Activated CD4-positive, alpha-beta T cell treated with anti-CD3 and anti-CD28 coated beads for 24 hours (primary cell): ENCODE measurements at places on chromosomes 2 and 18.

DNA sequence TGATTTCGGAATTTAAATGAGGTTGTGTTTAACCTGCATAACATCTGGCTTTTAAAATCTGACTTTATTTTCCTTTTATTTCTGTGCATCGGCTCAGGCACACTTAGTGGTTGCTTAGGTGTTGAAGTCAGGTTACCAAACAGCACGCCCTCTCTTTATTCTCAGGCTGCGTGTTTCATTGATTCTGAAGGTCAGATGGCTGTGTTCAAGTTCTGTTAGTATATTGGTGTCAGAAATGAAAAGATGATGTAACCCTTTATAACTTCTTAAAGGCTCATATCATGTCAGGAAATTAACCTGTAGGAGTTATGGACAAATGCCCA is 246.5 kb downstream of the LDLRAD4 start:
- DNase-seq = no peak

GRCh38 chr2:215793747-215794595 is 219.4 kb downstream of the MREG start:
- peak; percentile 9 for DNase-seq

DNA sequence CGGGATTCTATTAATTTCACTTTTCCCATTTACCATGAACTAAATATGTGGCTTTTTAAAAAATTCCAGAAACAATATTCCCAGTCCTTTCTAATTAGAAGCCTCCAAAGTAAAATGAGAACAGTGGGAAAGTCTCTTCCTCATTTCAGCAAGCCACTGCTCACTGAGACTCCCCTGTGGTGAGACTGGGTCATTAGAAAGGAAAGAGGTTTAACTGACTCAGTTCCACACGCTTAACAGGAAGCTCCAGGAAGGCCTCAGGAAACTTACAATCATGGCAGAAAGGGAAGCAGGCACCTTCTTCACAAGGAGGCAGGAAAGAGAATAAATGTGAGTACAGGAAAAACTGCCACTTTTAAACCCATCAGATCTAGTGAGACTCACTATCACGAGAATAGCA is 258.9 kb upstream of the CHAC2 start:
- no peak for DNase-seq

GRCh38 chr2:30641765-30642345 is 165.4 kb downstream of the CAPN13 start:
- DNase-seq = no peak

- DNase-seq = no peak
Observed at GRCh38 chr2:102235491-102235890, 48.7 kb downstream of the IL1RL2 start.

- DNase-seq = no peak
Observed at GRCh38 chr2:99637159-99637697, 147.4 kb upstream of the REV1 start.

- DNase-seq = no peak
Observed at GRCh38 chr2:27730261-27730662, 41.3 kb upstream of the MRPL33 start.

DNA sequence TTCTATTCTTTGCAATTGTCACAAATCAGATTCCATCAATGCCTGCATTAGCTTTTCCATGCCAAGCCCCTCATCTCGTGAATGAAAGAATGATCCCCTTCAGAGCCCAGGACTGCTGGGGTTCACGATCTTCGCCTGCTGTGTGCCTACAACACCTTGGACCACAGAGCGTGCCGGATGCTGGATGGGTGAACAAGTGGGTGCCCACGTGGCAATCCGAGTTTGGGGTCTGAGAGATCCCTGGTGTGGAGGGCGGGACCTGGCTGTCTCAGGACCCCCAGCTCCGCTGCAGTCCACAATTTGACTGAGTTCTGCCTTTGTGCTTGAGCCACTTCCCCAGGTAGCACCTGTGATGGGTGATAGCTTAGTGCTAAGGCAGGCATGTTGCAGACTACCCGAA is 317.0 kb downstream of the GALR1 start:
- no peak for DNase-seq

- DNase-seq = no peak
Observed at GRCh38 chr18:51988277-51988676, 351.7 kb upstream of the DCC start.

DNA sequence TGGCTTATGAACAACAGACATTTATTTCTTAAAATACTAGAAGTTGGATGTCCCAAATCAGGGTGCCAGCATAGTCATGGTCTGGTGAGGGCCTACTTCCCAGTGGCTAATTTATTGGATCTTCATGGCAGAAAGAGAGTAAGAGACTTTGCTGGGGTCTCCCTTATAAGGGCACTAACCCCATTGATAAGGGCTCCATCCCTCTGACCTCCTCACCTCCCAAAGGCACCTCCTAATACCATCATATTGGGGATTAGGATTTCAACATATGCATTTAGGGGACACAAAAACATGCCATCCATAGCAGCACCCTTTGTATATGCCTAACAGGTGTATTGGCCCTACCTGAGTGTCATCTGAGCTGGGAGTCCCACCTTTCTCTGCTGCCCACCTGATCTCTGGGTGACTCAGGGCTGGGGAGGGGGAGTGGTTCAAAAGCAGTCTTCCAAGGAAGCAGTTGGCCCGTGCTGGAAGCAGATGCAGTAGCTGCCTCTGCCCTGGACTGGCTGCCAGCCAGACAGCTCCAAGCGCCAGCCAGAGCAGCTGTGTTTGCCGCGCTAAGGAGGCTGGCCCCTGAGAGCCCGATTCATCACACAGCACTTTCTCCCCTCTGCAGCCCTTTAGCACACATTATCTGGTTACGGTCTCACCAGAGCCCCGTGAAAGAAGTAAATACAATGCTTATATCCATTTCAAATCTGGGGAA is 84.6 kb downstream of the SMAD7 start:
- no peak for DNase-seq

GRCh38 chr2:83650898-83651297 is 808.2 kb downstream of the SUCLG1 start:
- DNase-seq = no peak

DNA sequence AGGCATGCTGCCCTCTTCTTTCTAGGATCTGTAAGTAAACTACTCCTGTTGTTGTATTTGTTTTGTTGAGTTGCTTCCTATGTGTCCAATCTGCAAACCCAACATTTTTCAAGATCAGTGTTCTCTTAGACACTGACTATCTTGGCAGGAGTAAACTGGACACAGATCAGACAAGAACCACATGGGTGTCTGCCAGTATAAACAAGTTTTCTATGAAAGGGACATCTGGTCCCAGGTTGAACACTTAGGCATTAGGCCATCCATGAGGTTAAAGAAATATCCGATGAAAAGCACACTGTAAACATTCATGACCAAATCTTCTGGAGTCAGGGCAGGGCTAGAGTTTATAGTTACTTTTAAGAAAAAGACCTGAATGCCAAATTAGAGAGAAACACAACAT is 441.8 kb downstream of the NYAP2 start:
- no peak for DNase-seq

GRCh38 chr2:119316066-119316465 is 50.6 kb downstream of the C2orf76 start:
- no peak for DNase-seq

DNA sequence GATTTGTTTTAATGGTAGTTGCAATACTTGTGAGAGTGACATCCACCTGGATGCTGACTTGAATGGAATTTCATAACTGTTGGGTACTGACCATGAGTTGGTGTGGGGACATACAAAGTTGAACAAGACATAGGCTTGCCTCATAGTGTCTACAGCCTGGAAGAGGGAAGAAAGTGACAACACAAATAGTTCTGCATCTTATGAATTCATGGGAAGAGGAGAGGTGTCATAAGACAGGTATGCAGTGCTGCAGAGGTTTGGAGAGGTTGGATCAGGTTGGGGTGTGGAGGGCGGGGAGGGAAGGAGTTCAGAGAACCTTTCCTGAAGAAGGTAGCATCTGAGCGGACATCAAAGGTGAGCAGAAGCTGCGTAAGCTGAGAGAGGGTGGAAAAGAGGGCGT is 44.0 kb downstream of the HRH4 start:
- DNase-seq = no peak

GRCh38 chr2:226002438-226002837 is 602.9 kb downstream of the NYAP2 start:
- DNase-seq = no peak

- no peak for DNase-seq
Observed at GRCh38 chr18:7568426-7568825, 1.3 kb downstream of the PTPRM start.

DNA sequence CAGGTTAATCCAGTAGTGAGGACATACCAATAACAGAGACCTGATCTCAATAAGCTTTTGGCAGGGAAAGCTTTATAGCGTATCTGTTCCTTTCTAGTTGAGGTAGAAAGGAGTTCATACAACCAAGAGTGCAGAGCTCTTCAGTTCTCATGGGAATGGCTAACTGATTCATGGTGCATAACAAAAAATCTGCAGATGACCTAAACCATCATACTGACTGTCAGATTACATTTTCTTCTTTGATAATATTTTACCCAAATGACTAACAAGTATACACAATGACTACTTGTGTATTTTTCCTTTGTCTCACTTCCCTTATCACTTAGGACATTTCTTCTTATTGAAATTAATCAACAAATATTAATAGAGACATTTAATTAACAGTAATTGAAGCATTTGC is 140.0 kb upstream of the SERTAD2 start:
- no peak for DNase-seq

- DNase-seq = no peak
Observed at GRCh38 chr2:15645720-15646385, 54.2 kb downstream of the DDX1 start.

GRCh38 chr2:375956-376307 is 88.0 kb upstream of the ALKAL2 start:
- DNase-seq = no peak

- no peak for DNase-seq
Observed at GRCh38 chr2:45452866-45453265, 158.2 kb downstream of the SRBD1 start.

DNA sequence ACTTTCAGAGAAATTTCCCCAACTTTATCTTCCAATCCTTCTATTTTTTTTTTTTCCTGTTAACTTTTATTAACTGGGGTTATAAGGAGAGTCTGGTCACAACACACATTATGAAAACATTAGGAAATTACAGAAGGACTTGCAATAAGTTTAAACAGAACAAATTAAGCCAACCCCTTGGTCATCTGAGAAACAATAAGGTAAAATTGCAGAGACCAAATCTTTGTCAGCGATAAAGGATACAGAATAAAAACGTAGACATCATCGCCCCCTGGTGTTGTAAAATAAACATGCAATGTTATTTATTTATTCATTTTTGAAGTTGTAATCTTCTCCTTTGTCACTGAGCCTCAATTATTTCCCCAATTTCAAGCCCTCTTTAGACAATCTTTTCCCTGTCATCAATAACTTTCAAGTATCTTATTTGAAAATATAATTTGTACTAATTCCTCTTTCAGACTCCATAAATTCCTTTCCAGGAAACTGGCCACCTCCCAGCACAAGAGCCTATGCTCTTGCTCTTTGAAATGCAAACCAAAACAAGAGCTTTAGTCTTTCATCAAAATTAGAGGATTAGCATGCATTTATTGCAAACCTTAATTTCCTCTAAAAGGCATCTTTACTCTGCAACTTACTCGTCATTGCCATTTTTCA is 19.5 kb downstream of the G6PC2 start:
- DNase-seq = no peak

GRCh38 chr2:162118166-162119031 is 33.6 kb downstream of the GCG start:
- no peak for DNase-seq

GRCh38 chr2:158213773-158214172 is 112.1 kb downstream of the UPP2 start:
- DNase-seq = no peak

DNA sequence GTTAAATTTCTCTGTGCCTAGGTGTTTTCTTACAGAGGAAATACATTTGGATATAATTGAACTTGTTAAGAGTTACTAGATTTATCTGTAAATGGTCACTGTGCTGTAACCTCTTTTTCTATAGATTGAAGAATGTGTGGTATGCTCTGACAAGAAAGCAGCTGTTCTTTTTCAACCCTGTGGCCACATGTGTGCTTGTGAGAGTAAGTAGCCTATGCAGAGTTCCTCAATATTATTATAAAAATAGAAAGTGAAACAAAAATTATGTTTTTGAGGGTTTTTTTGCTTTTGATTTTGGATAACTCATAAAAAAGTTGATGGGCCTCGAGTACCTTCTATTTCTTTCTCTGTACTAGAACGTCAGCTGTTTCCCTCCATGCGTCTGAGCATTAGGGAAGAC is 112.4 kb downstream of the MIB1 start:
- DNase-seq = no peak

DNA sequence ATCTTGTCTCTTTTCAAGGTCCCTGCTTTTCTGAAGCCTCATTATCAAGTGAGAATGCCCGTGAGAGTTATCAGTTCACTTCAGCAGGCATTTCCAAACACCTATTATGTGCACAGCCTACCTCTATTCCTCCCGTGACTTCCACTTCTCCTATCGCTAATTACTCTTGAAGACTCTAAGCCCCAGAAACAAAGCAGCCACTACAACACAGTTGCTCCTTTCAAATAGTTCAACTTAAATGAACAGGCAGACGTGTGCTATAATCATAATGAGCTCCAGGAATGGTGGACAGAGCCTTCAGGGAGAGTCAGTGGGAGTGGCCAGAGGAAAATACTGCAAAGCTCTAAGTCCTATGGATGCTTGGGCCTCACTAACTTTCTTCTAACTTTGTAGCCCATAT is 159.0 kb downstream of the RDH14 start:
- DNase-seq = no peak

DNA sequence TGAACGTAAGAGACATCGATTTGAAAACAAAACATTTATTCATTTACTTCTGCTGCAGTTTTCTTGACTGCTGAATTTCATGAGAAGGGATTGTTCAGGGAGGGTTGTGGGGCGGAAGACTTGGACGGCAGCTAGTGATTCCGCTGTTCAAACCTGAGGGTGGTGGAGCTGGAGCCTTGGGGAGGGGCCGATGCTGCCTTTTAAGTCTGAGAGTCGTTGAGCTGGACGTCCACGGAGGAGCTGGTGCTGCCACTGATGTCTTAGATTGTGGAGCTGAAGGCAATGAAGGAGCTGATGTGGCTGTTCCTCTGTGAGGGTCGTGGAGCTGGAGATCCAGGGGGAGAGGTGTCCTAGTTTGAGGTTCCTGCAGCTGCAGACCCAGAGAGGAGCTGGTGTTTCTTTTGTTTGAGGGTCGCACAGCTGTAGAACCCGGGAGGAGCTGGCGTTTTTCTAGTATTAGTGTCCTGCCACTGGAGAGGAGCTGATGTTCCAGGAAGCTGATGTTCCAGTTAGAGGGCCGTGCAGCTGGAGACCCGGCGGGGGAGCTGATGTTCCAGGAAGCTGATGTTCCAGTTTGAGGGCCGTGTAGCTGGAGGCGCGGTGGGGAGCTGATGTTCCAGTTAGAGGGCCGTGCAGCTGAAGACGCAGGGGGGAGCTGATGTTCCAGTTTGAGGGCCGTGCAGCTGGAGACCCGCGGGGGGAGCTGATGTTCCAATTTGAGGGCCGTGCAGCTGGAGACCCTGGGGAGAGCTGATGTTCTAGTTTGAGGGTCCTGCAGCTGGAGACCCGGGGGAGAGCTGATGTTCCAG is 150.9 kb downstream of the RTP5 start:
- DNase-seq = no peak

DNA sequence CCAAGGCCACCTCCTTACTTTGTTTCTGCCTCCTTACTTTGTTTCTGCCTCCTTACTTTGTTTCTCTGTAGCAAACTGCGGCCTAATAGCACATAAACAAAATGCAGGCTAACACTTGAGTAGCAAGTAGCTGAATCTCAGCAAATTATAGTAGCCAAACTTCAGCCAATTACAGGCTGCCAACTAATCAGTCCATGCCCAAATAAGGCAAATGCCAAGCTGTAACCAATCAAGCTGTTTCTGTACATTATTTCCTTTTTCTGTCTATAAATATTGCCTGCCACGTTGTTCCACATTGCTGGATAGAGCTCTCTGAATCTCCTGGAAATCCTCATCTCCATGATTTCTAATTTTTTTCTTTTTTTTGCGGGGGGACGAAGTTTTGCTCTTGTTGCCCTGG is 28.7 kb upstream of the FRZB start:
- DNase-seq = no peak
